ENCODE measurements at places on chromosomes 7 and 10. TPM values are rescaled to one million over a fixed set of nuclear protein-coding genes. Genes with fewer than 3 reads are reported as not detected.

The SOSTDC1 gene
- not detected for total RNA-seq

The DOCK4 gene
- 20.3 TPM for total RNA-seq

The ABCC2 gene
- total RNA-seq = 1.2 TPM

The VWA2 gene
- total RNA-seq = not detected

The CUEDC2 gene
- total RNA-seq = 43.6 TPM

The RHBDD2 gene
- 18.9 TPM for total RNA-seq

The SPDYE2B gene
- total RNA-seq = not detected

The PVRIG gene
- total RNA-seq = not detected

The ANK3 gene
- 67.8 TPM for total RNA-seq
